ENCODE measurements at places on chromosomes 1 and 21.

GRCh38 chr1:23838401-23838866 is 13.2 kb upstream of the HMGCL start:
- DNase-seq, result no peak

GRCh38 chr1:40606978-40607377 is 58.5 kb downstream of the RIMS3 start:
- DNase-seq, result no peak

DNA sequence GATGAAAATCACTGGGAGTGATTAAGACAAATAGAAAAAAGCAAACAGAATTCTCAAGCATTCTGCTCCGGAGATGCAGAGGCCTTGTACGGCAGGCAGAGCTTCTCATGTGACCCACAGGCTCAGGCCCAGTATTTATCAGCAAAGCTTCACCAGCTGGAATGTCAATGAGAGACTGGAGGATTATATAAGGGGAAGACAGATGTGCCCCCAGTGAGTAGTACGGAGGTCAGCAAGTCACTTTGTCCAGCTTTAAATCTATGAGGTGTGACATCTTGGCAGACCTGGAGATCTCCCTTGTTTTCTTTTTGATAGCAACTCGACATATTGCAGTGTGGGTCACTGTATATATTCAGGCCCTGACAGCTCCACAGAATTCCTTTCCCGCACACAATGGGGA is 106.8 kb downstream of the HHIPL2 start:
- no peak for DNase-seq

DNA sequence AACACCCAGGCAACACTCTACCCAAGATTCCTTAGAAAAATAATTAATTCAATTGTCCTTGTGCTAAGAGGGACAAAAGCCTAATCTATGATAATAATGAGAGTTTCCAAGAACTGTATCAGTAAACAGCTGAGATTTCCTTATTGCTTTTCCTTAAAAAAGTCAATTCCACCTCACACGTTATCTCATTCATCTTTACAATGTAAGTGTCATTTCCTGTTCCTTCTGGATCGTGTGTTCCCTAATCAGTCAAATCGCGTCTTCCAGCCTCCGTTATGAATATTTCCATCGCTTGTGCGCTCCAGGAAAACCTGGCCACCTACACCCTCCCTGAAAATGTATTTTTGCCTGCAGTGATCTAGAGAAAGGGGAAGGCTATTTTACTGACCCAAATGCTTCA is 23.9 kb upstream of the CLDN17 start:
- DNase-seq, result no peak

GRCh38 chr1:6025269-6026094 is 20.2 kb upstream of the KCNAB2 start:
- no peak for DNase-seq

GRCh38 chr1:60090655-60091054 is 17.1 kb upstream of the C1orf87 start:
- no peak for DNase-seq

- no peak for DNase-seq
Measured at GRCh38 chr1:15198684-15199083, 45.1 kb downstream of the TMEM51 start.

DNA sequence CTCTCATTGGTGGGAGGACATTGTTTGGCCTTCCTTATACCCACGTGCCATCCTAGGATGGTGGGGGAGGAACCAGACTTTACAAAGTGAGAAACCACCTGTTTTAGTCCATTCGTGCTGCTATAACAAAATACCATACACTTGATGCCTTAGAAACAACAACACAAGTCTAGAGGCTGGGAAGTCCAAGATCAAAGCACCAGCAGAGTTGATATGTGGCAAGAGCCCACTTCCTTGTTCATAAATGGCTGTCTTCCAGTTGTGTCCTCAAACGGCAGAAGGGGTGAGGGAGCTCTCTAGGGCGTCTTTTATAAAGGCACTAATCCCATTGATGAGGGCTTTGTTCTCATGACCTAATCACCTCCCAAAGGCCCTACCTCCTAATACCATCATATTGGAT is 31.1 kb downstream of the CAPN8 start:
- no peak for DNase-seq

DNA sequence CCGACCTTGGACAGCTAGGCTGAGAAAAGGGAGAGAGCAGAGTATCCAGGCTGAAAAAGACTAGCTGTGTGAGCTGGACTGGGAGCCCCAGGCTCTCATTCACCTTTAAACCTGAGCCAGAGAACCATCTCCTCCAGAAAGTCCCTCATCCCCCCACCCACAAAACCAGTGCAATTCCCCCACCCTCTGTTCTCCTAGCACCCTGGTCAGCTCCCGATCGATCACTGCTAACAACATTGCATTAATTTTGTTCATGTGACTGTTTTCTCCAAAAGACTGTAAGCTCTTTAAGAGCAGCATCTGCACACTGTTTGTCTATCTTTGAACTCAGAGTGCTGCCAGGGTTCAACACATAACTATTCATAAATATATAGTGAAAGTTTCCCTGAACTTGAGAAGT is 67.1 kb upstream of the NFASC start:
- no peak for DNase-seq

DNA sequence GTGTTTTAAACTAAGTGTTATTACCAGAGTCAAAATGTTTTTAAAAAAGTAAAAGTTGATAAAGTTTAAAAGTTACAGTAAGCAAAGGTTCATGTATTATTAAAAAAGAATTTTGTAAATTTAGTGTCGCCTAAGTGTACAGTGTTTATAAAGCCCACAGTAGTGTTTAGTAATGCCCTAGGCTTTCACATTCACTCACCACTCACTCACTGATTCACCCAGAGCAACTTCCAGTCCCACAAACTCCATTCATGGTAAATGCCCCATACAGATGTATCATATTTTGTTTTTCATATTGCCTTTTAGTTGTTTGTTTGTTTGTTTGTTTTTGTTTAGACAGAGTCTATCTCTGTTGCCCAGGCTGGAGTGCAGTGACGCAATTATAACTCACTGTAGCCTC is 353.8 kb upstream of the PTBP2 start:
- DNase-seq, result no peak

GRCh38 chr1:245856944-245857531 is 650.0 kb downstream of the SMYD3 start:
- no peak for DNase-seq

GRCh38 chr21:18002393-18002792 is 183.2 kb upstream of the C21orf91 start:
- DNase-seq, result no peak

GRCh38 chr1:63448731-63449246 is 74.2 kb downstream of the ITGB3BP start:
- no peak for DNase-seq

DNA sequence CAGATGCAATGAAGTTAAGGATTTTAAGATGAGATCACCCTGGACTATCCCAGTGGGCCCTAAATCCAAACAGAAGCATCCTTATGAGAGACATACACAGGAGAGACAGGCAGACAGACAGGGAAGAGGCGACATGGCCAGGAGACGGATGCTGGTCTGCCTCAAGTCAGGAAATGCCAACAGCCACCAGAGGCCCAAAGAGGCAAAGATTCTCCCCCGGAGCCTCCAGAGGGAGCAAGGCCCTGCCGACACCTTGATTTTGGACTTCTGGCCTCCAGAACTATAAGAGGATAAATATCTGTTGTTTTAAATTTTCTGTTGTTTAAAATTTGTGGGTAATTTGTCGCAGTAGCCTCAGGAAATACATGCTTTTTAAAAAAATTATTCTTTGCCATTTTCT is 116.4 kb downstream of the GLIS1 start:
- DNase-seq, result no peak

GRCh38 chr1:55337801-55338447 is 122.8 kb upstream of the USP24 start:
- no peak for DNase-seq

DNA sequence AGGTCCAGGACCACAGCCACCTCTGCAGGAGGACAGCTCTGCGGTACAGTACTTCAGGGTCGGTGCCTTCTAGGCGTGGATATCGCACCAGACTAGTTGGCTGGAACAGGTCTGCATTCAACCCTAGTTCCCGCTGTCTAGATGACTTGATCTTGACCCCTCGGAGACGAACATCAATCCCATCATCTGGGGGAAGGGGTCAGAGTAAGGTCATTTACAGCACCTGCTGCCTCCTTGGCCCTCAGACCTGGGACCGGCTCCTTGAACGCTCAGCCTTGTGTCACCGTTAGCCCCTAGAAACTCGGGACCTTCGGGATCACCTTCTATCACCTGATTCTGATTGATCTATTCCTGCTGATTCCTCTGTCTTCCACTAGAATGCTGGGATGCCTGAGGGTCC is 2.6 kb downstream of the HECTD3 start:
- no peak for DNase-seq

- DNase-seq, result no peak
Measured at GRCh38 chr1:45952072-45952471, 148.7 kb downstream of the MAST2 start.

DNA sequence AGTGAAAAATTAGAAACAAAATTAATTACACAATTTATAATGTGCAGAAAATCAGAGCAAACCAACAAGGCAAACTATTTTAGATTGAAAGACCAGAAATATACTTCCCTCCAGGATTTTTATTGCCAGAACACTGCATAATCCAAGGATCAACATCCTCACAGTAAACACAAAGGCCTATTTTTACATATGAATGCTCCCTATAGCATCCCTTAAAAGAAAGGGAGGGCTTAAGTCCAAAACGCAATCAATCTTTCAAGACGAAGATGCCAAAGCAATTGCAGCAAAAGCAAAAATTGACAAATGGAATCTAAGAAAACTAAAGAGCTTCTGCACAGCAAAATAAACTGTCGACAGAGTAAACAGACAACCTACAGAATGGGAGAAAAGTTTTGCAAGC is 18.6 kb upstream of the CHIA start:
- no peak for DNase-seq

DNA sequence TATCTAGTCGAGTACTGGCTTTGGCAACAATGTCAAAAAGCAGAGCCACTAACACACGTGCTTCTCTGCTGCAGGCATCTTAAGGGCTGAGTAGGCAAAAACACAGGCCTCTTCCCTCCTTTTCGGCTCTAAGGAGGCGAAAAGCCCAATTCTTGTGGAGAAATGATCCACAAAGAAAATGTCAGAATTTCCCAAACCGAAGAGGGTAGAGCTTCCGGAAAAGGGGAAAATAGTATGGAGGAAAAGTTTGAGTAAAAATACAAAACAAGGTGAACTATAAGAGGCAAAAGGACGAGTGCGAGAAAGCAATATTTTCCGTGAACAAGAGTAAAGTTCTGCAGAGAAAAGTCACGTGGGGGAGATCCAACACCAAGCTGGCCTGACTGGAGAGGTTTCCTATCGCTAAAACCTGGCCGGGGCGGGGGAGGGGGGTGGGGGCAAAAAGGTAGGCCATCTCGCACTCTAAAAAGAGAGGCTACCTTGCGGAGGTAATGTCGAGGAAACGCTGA is 551 bp downstream of the ZRANB2 start:
- DNase-seq, result no peak

- no peak for DNase-seq
Measured at GRCh38 chr1:41533731-41534080, 49.2 kb upstream of the EDN2 start.

- no peak for DNase-seq
Measured at GRCh38 chr1:19735440-19736127, 64.1 kb downstream of the TMCO4 start.

DNA sequence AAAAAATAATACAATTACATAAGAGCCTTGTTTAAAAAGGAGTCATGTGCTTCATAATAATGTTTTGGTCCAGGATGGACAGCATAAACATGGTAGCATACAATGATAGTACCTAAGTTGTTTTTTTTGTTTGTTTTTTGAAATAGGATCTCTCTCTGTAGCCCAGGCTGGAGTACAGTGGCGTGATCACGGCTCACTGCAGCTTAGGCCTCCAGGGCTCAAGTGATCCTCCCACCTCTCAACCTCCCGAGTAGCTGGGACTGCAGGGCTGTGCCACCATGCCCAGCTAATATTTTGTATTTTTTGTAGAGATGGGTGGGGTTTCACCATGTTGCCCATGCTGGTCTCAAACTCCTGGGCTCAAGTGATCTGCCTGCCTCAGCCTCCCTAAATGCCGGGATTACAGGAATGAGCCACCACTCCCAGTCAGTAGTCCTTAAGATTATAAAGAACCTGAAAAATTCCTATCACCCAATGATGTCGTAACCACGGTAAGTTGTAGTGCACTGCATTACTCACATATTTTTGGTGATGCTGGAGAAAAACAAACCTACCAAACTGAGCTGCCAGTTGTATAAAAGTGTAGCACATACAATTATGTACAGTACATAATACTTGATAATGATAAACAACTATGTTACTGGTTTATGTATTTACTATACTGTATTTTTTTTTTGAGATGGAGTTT is 22.4 kb upstream of the RCOR3 start:
- DNase-seq, result no peak
